ENCODE measurements at places on chromosomes 7 and 10. TPM values are rescaled to one million over a fixed set of nuclear protein-coding genes. Genes with fewer than 3 reads are reported as not detected.

DNA sequence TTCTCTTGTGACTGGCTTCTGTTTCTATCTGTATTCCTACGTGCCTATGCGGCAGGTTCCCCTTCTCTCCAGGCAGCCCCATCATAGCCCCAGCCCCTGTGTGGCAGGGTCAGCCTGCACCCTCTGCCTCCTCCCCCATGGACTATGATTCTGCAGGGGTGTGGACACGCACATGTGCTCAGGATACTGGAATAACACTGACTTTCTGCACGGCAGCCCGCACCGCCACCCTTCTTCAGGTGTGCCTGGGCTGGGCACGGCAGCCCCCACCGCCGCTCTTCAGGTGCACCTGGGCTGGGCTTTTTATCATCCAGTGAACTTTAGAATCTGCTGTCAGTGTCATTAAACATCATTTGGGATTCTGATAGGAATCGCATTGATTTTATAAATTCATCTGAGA is 202.6 kb upstream of the PPP2R2D start:
- H3K27me3 ChIP-seq, result no peaks in the 10 kb centered on the region
- DNase-seq, result no peak
- no peaks in the 10 kb centered on the region for H3K36me3 ChIP-seq
- no peak overlapping the region for H3K27ac ChIP-seq
- H3K4me3 ChIP-seq, result no peak overlapping the region

- H3K27ac ChIP-seq, result no peak overlapping the region
- H3K27me3 ChIP-seq, result no peaks in the 10 kb centered on the region
- H3K4me3 ChIP-seq, result no peak overlapping the region
- DNase-seq, result no peak
- no peaks in the 10 kb centered on the region for H3K4me1 ChIP-seq
Observed at GRCh38 chr10:113118882-113119281, 168.8 kb downstream of the TCF7L2 start.

GRCh38 chr7:140686921-140687320 is 9.6 kb upstream of the NDUFB2 start:
- H3K36me3 ChIP-seq, result peaks cover 62% of the 10 kb centered on the region
- no peak overlapping the region for H3K4me3 ChIP-seq
- DNase-seq, result no peak
- no peaks in the 10 kb centered on the region for H3K27me3 ChIP-seq
- H3K4me1 ChIP-seq, result no peaks in the 10 kb centered on the region
- no peak overlapping the region for H3K27ac ChIP-seq

GRCh38 chr10:89683883-89684282 is 17.5 kb upstream of the KIF20B start:
- DNase-seq, result no peak
- no peak overlapping the region for H3K4me3 ChIP-seq
- no peak overlapping the region for H3K27ac ChIP-seq
- no peaks in the 10 kb centered on the region for H3K36me3 ChIP-seq
- H3K4me1 ChIP-seq, result no peaks in the 10 kb centered on the region

DNA sequence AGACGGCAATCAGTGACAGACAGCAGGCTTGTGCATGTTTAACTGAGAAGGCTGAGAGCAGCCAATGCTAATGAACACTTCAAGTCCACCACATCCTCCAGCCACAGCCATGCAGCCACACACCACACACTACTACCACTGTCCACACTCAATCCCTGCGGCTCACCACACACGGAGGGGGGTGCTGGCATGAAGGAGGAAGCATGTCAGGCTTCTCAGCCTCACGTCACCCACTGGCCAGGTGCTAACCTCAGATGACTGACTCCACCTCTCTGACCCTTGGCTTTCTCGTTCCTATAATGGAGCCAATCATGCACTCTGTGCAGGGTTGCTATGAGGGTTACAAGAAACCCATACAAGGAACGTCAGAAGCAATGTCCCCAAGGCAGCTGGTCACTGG is 165.4 kb upstream of the RNF32 start:
- no peak overlapping the region for H3K4me3 ChIP-seq
- no peaks in the 10 kb centered on the region for H3K4me1 ChIP-seq
- no peaks in the 10 kb centered on the region for H3K36me3 ChIP-seq
- H3K27ac ChIP-seq, result no peak overlapping the region
- no peaks in the 10 kb centered on the region for H3K27me3 ChIP-seq

- H3K4me3 ChIP-seq, result no peak overlapping the region
- H3K27me3 ChIP-seq, result no peaks in the 10 kb centered on the region
- H3K27ac ChIP-seq, result no peak overlapping the region
- H3K4me1 ChIP-seq, result no peaks in the 10 kb centered on the region
Observed at GRCh38 chr7:33444511-33444910, 315.1 kb downstream of the BBS9 start.

DNA sequence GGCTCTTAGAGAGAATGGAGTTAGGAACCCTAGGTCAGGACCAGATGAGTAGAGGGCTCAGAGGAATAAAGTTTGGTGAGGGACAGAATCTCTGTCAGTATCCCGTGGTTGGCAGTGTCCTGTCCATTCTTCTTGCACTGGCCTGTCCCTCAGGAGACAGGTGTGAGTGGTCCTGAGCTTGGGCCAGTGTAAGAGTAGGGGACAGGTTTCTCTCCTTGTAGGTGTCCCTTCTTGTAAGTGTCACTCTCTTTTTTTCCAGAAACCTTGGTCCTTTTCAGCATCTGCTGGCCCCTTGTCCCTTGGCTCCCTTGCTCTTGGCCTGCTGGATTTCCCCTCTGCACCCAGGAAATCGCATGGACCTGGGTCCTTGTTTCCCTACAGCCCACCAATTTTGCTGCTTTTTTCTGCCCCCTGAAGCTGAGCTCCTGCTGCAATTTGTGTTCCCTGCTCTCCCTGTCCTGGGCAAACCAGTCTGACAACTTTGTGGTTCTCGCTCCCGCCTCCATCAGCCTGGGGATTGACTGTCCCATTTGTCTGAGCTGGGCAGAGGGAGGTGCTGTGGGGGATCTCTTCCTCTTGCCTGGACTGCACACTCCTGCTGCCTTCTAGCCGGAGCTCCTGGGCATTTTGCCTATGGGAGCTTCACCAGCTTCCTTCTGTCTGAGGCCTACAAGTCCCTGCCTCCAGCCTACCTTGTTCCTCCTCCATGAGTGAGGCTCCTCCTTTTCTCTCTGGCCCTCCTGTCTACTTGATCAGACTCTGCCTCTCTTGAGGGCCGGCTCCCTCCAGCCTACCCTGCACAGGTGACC is 6.5 kb downstream of the TSPAN14 start:
- no peaks in the 10 kb centered on the region for H3K36me3 ChIP-seq
- peak overlapping the region; percentile 87 for H3K4me3 ChIP-seq
- no peaks in the 10 kb centered on the region for H3K27me3 ChIP-seq
- peak overlapping the region; percentile 99 for H3K27ac ChIP-seq

- no peaks in the 10 kb centered on the region for H3K4me1 ChIP-seq
- no peak for DNase-seq
- H3K36me3 ChIP-seq, result no peaks in the 10 kb centered on the region
- H3K4me3 ChIP-seq, result no peak overlapping the region
- H3K27me3 ChIP-seq, result no peaks in the 10 kb centered on the region
Observed at GRCh38 chr7:156224833-156225225, 412.6 kb upstream of the SHH start.

GRCh38 chr7:16512097-16512496 is 14.5 kb upstream of the LRRC72 start:
- no peak overlapping the region for H3K27ac ChIP-seq
- no peaks in the 10 kb centered on the region for H3K27me3 ChIP-seq
- no peak for DNase-seq
- no peaks in the 10 kb centered on the region for H3K36me3 ChIP-seq
- no peaks in the 10 kb centered on the region for H3K4me1 ChIP-seq
- no peak overlapping the region for H3K4me3 ChIP-seq

DNA sequence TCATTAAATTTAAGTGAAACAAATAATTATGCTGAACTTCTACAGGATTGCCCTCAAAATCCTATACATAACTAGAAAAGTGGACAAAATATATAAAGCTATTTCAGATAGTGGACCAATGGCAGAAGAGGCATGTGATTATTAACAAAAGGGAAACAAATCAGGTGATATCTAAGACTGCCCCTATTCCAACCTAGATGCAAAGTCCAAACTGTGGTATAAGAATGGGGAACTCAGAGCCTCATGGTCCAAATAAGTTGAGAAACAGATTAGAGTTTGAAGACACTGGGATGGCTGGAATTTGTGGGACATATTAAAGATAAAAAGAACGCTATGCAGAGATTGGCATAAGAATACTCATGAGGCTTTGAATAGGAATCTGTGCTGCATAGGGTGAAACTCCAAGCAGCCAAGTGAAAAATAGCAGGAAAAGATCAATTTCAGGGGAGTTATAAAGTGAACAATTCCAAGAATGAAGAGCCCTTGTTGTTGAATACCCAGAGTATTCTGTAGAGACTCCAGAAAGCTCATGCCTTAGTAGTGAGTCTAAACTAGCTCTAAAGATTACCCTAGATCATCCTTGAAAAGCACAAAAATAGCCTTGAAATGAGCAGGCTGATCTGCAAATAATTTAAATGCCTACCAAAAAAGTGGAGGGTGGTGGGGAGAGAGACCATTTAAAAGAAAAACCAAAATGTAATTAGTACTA is 152.4 kb downstream of the IMMP2L start:
- H3K4me1 ChIP-seq, result no peaks in the 10 kb centered on the region
- H3K27ac ChIP-seq, result no peak overlapping the region
- no peaks in the 10 kb centered on the region for H3K36me3 ChIP-seq
- H3K4me3 ChIP-seq, result no peak overlapping the region
- no peak for DNase-seq
- no peaks in the 10 kb centered on the region for H3K27me3 ChIP-seq

- H3K27me3 ChIP-seq, result no peaks in the 10 kb centered on the region
- H3K36me3 ChIP-seq, result no peaks in the 10 kb centered on the region
- H3K4me3 ChIP-seq, result no peak overlapping the region
- no peak overlapping the region for H3K27ac ChIP-seq
- no peaks in the 10 kb centered on the region for H3K4me1 ChIP-seq
Observed at GRCh38 chr10:85761906-85762445, 604.6 kb downstream of the GRID1 start.

- no peak overlapping the region for H3K27ac ChIP-seq
- H3K4me1 ChIP-seq, result peaks cover 6% of the 10 kb centered on the region
- no peaks in the 10 kb centered on the region for H3K27me3 ChIP-seq
- H3K4me3 ChIP-seq, result no peak overlapping the region
Observed at GRCh38 chr10:44313761-44314165, 71.1 kb downstream of the CXCL12 start.

DNA sequence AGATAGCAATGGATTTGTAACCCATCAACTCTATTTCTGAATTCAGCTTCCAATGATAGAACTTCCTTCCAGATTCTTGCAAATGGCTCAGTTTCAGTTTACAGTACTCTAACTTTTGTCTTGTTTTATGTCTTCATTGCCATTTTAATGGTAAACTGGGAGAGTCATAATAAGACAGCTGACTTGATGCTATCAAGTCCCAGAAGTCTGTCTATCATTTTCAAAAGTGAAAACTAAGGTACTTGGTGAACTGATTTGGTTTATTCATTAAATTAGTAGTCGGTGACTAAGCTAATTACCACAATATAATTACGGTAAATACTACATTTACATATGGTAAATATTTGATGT is 25.0 kb downstream of the RTKN2 start:
- H3K27me3 ChIP-seq, result no peaks in the 10 kb centered on the region
- no peak overlapping the region for H3K4me3 ChIP-seq
- no peaks in the 10 kb centered on the region for H3K36me3 ChIP-seq
- H3K27ac ChIP-seq, result peak overlapping the region; percentile 44
- H3K4me1 ChIP-seq, result peaks cover 20% of the 10 kb centered on the region

GRCh38 chr7:95427914-95428516 is 6.8 kb downstream of the PON2 start:
- H3K27ac ChIP-seq, result no peak overlapping the region
- DNase-seq, result no peak
- peaks cover 28% of the 10 kb centered on the region for H3K4me1 ChIP-seq
- peaks cover 29% of the 10 kb centered on the region for H3K36me3 ChIP-seq
- no peaks in the 10 kb centered on the region for H3K27me3 ChIP-seq

DNA sequence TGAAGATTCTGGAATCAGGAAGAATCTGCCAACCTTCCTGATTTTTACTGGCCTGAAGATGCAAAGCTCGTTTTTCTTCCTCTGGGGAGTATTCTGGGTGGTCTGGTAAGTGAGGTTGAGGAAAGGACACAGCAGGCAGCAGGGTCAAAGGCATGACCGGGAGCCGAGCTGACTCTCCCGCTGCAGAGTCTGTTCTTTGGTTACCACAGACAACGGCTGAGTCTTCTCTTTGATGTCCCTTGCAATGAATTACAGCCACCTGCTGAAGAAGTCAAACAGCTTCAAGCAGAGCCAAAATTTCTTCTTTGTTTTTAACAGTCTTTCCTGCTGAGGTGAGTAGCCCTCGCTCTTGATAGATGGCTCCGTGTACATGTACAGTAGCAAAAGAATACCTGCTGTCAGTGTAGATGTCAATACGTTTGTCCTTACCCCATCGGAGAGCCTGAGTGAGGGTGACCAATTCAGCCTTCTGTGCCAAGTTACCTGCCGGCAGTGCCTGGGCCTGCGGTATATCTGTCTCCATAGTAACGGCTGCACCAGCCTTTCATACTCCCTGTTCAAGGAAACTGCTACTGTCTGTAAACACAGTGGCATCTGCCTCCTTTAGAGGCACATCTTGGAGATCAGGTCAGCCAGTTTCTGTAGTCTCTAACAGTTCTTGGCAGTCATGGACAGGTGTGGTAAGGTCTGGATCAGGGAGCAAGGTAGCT is 76.4 kb downstream of the PRR15 start:
- H3K4me3 ChIP-seq, result no peak overlapping the region
- no peaks in the 10 kb centered on the region for H3K36me3 ChIP-seq
- no peaks in the 10 kb centered on the region for H3K4me1 ChIP-seq
- no peaks in the 10 kb centered on the region for H3K27me3 ChIP-seq
- no peak for DNase-seq

The MRC1 gene
- total RNA-seq, result 493 TPM

The NAT16 gene
- not detected for total RNA-seq

The SRGN gene
- 96.4 TPM for total RNA-seq

The SMKR1 gene
- total RNA-seq, result 1.1 TPM

The DNAJB12 gene
- total RNA-seq, result 81.7 TPM

The EFCAB10 gene
- total RNA-seq, result 26.2 TPM

All from upper lobe of left lung (tissue), 6 donors.